ENCODE measurements at places on chromosomes 6 and 20.

DNA sequence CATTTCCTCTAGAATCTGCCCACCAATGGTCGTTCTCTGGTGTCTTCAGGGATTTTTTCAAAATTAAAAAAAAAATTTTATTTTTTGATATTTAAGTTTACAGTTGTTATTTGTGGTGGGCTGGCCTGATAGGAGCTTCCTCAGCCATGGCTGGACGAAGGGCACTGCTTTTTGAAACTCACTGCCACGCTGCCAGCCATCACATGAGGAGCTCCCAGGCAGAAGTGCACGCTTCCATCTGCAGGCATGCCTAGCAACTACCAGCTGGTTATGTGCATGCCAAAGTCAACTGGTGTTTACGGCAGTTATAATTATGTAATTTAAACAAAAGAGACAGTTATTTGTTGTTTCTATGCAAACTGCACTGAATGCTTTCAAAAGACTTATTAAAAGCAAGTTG is 105.1 kb downstream of the IRF4 start:
- H3K4me3 ChIP-seq, result no peak overlapping the region
- no peaks in the 10 kb centered on the region for H3K4me1 ChIP-seq
- H3K27me3 ChIP-seq, result no peaks in the 10 kb centered on the region

- H3K27me3 ChIP-seq, result no peaks in the 10 kb centered on the region
- H3K4me1 ChIP-seq, result peaks cover 33% of the 10 kb centered on the region
- no peak for DNase-seq
Observed at GRCh38 chr6:109381061-109381746, 1.1 kb downstream of the CD164 start.

- H3K27ac ChIP-seq, result no peak overlapping the region
- H3K27me3 ChIP-seq, result no peaks in the 10 kb centered on the region
- H3K36me3 ChIP-seq, result no peaks in the 10 kb centered on the region
- DNase-seq, result no peak
- H3K4me3 ChIP-seq, result no peak overlapping the region
Observed at GRCh38 chr20:59774921-59775686, 158.3 kb downstream of the SYCP2 start.

GRCh38 chr6:110232450-110232849 is 52.2 kb downstream of the CDC40 start:
- DNase-seq, result no peak
- H3K4me1 ChIP-seq, result no peaks in the 10 kb centered on the region
- H3K27ac ChIP-seq, result no peak overlapping the region
- H3K4me3 ChIP-seq, result no peak overlapping the region
- peaks cover 3% of the 10 kb centered on the region for H3K36me3 ChIP-seq
- no peaks in the 10 kb centered on the region for H3K27me3 ChIP-seq

DNA sequence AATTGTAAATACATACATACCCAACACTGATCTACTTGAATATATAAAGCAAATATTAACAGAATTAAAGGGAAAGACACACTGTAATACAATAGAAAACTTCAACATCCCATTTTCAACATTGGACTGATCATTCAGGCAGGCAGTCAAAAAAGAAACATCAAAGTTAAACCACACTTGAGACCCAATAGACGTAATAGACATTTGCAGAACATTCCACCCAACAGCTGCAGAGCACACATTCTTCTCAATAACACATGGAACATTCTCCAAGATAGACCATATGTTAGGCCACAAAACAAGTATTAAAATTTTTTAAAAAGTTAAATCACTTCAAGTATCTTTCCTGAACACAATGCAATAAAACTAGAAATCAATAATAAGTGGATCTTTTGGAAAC is 698.2 kb downstream of the COL12A1 start:
- H3K4me3 ChIP-seq, result no peak overlapping the region
- H3K27ac ChIP-seq, result no peak overlapping the region
- no peak for DNase-seq
- H3K36me3 ChIP-seq, result no peaks in the 10 kb centered on the region
- H3K4me1 ChIP-seq, result no peaks in the 10 kb centered on the region

DNA sequence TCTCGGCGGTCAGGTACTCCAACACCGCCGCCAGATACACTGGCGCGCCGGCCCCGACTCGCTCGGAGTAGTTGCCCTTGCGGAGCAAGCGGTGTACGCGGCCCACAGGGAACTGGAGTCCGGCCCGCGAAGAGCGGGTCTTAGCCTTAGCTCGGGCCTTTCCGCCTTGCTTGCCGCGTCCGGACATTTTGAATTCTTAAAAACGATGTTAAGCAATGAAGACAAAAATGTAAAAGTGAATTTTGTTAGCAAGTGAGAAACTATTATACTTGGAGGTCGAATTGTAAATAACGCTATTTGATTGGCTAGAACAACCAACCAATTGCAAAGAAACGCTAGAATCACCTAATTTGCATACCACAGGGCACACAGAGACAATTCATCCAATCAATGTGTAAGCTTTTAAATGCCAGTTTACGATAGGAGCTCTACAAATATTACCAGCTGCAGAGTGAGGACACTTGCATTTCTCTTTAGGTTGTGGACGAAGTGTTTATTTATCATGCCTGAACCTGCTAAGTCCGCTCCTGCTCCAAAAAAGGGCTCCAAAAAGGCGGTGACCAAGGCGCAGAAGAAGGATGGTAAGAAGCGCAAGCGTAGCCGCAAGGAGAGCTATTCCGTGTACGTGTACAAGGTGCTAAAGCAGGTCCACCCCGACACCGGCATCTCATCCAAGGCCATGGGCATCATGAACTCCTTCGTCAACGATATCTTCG is 112.0 kb downstream of the HFE start:
- peak overlapping the region; percentile 97 for H3K27ac ChIP-seq
- peak; percentile 97 for DNase-seq
- H3K27me3 ChIP-seq, result no peaks in the 10 kb centered on the region

GRCh38 chr20:57662456-57663240 is 42.4 kb upstream of the ZBP1 start:
- no peak overlapping the region for H3K27ac ChIP-seq
- DNase-seq, result no peak
- peaks cover 1% of the 10 kb centered on the region for H3K4me1 ChIP-seq
- H3K27me3 ChIP-seq, result no peaks in the 10 kb centered on the region

- no peaks in the 10 kb centered on the region for H3K36me3 ChIP-seq
- no peak overlapping the region for H3K4me3 ChIP-seq
- DNase-seq, result no peak
- peaks cover 2% of the 10 kb centered on the region for H3K4me1 ChIP-seq
Observed at GRCh38 chr6:147063469-147064031, 140.7 kb upstream of the STXBP5 start.

- H3K4me3 ChIP-seq, result no peak overlapping the region
- no peaks in the 10 kb centered on the region for H3K4me1 ChIP-seq
- no peak for DNase-seq
- no peak overlapping the region for H3K27ac ChIP-seq
- H3K27me3 ChIP-seq, result peaks cover 4% of the 10 kb centered on the region
Observed at GRCh38 chr6:132286298-132287019, 114.8 kb downstream of the MOXD1 start.

- H3K4me1 ChIP-seq, result no peaks in the 10 kb centered on the region
- no peak overlapping the region for H3K27ac ChIP-seq
- no peak for DNase-seq
- no peak overlapping the region for H3K4me3 ChIP-seq
- H3K27me3 ChIP-seq, result no peaks in the 10 kb centered on the region
- H3K36me3 ChIP-seq, result no peaks in the 10 kb centered on the region
Observed at GRCh38 chr20:32523613-32524213, 61.4 kb downstream of the NOL4L start.

- DNase-seq, result no peak
- no peak overlapping the region for H3K4me3 ChIP-seq
- H3K27me3 ChIP-seq, result no peaks in the 10 kb centered on the region
- no peaks in the 10 kb centered on the region for H3K36me3 ChIP-seq
Observed at GRCh38 chr6:21045135-21045700, 511.0 kb downstream of the CDKAL1 start.

- H3K27me3 ChIP-seq, result no peaks in the 10 kb centered on the region
- H3K27ac ChIP-seq, result no peak overlapping the region
- H3K36me3 ChIP-seq, result no peaks in the 10 kb centered on the region
- no peak overlapping the region for H3K4me3 ChIP-seq
- 0 out of 2 replicates have a peak, but pooled peaks cover 5% of the 10 kb centered on the region for H3K4me1 ChIP-seq
Observed at GRCh38 chr6:79812195-79812594, 135.2 kb downstream of the ELOVL4 start.

GRCh38 chr20:20747298-20747697 is 34.9 kb upstream of the RALGAPA2 start:
- H3K36me3 ChIP-seq, result no peaks in the 10 kb centered on the region
- H3K4me1 ChIP-seq, result no peaks in the 10 kb centered on the region
- H3K27ac ChIP-seq, result no peak overlapping the region

DNA sequence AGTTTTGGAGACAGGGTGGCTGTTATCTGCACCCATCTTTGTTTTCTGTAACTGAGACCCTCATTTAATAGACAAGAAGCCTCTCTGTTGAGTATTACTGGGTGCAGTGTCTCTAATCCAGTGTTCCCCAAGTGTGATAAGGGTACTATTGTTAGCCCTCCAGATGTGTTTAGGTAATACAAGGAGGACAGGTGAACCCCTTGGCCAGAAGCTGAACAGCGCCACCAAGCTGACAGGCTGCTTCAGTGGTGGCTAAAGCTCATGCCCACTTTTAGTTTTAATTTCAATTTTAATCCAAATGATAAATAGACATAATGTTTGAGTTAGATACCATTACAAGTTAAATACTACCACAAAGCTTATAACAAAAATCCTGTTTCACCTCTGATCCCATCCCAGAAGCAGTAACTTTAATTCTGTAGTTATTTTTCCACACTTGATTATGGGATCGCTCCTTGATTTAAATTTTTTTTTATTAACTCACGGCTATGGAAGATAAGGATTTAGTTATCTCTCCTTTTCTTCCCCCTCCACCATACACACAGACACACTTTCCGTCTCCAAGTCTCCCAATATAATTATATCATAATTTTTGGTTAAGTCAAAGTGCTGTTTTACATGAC is 8.4 kb upstream of the STK35 start:
- H3K36me3 ChIP-seq, result no peaks in the 10 kb centered on the region
- H3K27me3 ChIP-seq, result peaks cover 38% of the 10 kb centered on the region
- H3K4me3 ChIP-seq, result no peak overlapping the region
- no peak overlapping the region for H3K27ac ChIP-seq

- H3K4me1 ChIP-seq, result no peaks in the 10 kb centered on the region
- H3K27me3 ChIP-seq, result no peaks in the 10 kb centered on the region
- H3K27ac ChIP-seq, result no peak overlapping the region
- no peak for DNase-seq
- H3K36me3 ChIP-seq, result no peaks in the 10 kb centered on the region
Observed at GRCh38 chr6:136684466-136684865, 107.8 kb downstream of the MAP3K5 start.

GRCh38 chr20:32534661-32535240 is 50.4 kb downstream of the NOL4L start:
- no peaks in the 10 kb centered on the region for H3K27me3 ChIP-seq
- no peak overlapping the region for H3K4me3 ChIP-seq
- DNase-seq, result no peak
- no peak overlapping the region for H3K27ac ChIP-seq
- no peaks in the 10 kb centered on the region for H3K36me3 ChIP-seq

GRCh38 chr6:4225161-4225872 is 89.9 kb upstream of the ECI2 start:
- H3K27me3 ChIP-seq, result no peaks in the 10 kb centered on the region
- H3K27ac ChIP-seq, result no peak overlapping the region
- no peak for DNase-seq
- H3K4me1 ChIP-seq, result no peaks in the 10 kb centered on the region

DNA sequence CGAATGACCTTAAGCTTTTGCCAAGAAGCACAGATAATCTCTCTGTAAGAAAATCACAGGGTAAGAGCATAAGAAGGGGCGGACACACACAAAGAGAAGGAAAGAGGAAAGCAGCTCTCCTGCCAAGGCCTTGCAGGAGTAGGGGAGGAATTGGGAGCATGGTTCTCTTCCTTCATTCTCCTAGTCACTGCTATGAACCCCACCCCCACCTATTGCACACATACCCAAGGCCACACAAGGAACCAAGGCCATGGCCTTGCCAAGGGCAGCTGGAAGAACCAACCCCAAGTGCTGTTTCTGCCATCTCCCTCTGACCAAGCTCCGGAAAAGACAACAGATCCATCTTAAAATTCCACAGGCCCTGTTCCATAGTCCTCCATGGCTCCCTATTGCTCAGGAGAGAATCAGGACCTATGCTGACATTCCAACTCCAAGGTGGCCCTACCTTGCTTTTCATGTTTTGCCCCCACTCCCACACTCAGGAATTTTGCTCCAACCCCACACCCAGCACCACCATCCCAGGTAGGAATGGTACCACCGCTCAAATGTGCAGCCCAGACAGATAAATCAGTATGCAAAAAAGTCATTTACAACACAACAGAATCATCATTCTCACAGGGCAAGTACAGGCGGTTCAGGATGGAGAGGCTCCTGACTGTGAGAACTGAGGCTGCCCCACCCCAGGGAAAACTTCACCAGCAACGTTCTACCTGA is 31.3 kb downstream of the TRAM2 start:
- H3K27me3 ChIP-seq, result no peaks in the 10 kb centered on the region
- peak overlapping the region; percentile 96 for H3K27ac ChIP-seq
- no peak overlapping the region for H3K4me3 ChIP-seq
- no peaks in the 10 kb centered on the region for H3K36me3 ChIP-seq
- no peak for DNase-seq

DNA sequence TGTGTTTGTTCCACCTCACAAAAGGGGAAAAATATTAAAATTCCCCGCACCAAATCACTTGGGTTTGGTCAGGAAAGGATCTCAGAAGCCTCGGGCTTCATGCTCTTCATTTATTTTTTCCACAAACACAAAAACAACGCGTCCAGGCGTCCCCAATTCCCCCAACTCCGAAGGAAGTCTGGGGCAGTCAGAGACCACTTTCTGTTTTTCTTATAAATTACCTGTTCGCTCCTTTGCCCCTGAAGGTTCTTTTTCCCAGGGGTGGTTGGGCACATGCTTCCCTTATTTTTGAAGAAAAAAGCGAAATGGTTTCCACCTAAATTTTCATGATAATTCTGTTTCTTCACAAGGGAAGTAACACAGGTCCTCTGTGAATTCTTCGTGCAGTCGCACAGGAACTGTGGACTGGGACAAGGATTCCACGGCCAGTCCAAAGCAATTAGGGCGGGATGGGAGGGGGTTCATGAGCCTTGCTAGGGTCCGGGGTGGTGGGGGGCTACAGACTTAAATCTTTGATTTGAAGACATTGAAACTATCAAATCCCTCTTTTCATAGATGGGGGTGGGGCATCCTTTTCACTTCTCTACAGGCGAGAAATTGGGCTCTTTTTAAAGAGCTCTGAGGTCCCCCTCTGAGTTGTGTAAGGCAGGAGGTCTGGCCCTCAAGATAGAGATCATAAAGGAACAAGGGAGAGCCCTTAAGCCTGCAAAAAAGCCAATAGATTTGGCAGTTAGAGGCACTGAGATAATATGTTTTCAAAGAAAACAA is 30.5 kb upstream of the HFE start:
- peak; percentile 38 for DNase-seq
- H3K27me3 ChIP-seq, result no peaks in the 10 kb centered on the region
- H3K4me1 ChIP-seq, result peaks cover 15% of the 10 kb centered on the region

GRCh38 chr6:15927531-15928225 is 201.2 kb upstream of the MYLIP start:
- no peaks in the 10 kb centered on the region for H3K36me3 ChIP-seq
- H3K27me3 ChIP-seq, result no peaks in the 10 kb centered on the region
- no peak overlapping the region for H3K4me3 ChIP-seq
- DNase-seq, result no peak
- no peaks in the 10 kb centered on the region for H3K4me1 ChIP-seq
